ENCODE measurements at places on chromosomes 3 and 15. TPM values are rescaled to one million over a fixed set of nuclear protein-coding genes. Genes with fewer than 3 reads are reported as not detected.

DNA sequence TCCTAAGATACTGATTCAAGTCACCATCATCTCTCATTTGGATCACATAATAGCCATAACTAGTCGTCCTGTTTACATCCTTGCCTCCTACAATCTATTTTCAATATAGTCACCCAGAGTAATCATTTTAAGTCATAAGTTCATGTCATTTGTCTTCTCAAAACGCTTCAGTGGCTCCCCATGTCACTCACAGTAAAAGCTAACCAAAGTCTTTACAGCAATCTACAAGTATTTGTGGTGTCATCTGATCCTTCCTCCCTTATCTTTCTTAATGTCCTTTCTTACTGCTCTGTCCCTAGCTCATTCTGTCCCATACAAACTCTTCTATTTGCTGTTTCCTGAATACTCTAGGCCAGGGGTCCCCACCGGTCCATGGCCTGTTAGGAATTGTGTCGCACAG is 28.8 kb downstream of the GBE1 start:
- DNase-seq, result no peak

GRCh38 chr3:20405744-20406143 is 219.7 kb upstream of the SGO1 start:
- DNase-seq, result no peak

DNA sequence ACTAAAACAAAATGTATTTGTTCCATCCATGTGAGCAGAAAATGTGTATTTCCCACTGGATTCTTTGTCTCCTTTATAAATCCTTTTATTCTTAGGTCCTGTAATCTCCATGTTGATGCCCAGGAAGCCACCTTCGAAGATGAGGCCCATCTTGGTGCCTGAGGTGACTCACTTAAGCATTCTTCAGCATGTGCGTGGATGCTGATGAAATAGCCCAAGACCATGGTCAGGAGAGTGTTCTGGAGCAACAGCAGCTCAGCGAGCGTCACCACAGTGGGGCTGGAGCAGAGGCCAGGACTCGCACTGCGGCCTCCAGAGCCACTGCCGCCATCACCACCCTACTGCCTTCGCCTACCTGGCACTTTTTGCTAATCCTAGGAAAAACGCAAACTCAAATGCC is 520.9 kb downstream of the FHIT start:
- no peak for DNase-seq

GRCh38 chr3:38960953-38961622 is 90.7 kb downstream of the SCN11A start:
- DNase-seq, result no peak

DNA sequence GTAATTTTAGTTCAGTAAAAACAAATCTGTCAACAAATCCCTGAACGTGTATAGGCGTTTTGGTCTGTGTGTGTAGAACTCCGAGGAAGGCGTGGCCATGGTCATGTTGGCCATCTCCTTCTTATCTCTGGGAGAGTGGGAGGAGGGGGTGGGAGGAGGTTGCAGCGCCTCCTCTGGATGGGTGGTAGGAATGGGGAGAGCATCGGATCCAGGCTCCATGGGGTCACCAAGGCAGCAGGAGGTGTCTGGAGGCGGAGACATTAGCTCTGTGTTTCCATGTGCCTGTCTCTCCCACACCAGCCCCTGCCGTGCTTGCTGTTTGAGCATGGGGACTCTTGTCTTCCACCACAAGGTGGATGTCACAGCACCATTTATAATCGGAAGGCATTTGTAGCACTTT is 34.5 kb upstream of the TRPM1 start:
- DNase-seq, result no peak

Gene KLHL25
- 10.0 TPM for total RNA-seq

Gene GP9
- total RNA-seq, result not detected

Gene SLC9C1
- 0.29 TPM for total RNA-seq
